ENCODE measurements at places on chromosomes 6 and 20.

- no peak for DNase-seq
Observed at GRCh38 chr6:28011722-28012121, 54.7 kb downstream of the OR2B6 start.

DNA sequence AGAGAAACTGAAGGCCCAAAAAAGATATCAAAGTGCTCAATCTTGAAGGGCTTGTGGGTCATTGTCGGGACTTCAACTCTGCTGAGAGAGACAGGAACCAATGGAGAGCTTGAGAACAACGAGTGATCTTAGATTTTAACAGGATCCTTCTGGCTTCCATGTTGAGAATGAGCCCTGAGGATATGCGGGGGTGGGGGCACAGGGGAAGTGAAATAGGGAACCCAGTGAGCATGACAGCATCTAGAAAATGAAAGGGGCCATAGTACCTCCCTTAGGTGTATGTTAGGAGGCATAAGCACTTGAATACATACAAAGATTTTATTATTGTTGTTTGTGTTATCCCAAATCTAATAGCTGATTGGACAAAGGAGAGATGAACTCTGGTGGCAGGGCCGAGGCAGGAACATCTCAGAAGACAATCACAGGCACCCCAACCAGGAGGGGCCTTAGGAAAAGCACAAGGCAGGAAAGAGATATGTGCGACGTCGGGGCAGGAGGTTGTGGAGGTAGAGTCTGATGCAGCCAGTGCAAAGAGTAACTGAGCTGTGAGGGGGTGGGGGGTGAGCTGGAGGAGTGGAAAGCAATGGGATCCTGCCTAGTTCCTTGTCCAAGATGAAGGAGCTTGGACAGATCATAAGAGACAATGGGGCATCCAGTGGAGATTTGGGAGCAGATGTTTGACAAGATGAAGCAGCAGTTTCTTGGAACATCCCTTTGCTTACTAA, 10.4 kb downstream of the TGM6 start:
- DNase-seq: peak; percentile 2

DNA sequence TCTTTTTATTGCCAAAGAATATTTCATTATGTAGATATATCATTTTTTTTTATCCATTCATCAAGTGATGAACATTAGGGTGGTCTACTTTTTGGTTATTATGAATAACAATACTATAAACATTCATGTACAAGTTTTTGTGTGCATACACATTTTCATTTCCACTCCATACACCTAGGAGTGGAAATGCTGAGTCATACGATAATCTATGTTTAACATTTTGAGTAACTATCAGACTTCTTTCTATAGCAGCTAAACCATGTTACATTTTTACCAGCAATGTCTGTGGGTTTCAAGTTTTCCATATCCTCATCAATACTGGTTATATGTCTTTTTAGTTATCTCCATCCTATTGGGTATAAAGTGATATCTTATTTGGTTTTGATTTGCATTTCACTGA, 65.7 kb downstream of the PRSS35 start:
- no peak for DNase-seq

DNA sequence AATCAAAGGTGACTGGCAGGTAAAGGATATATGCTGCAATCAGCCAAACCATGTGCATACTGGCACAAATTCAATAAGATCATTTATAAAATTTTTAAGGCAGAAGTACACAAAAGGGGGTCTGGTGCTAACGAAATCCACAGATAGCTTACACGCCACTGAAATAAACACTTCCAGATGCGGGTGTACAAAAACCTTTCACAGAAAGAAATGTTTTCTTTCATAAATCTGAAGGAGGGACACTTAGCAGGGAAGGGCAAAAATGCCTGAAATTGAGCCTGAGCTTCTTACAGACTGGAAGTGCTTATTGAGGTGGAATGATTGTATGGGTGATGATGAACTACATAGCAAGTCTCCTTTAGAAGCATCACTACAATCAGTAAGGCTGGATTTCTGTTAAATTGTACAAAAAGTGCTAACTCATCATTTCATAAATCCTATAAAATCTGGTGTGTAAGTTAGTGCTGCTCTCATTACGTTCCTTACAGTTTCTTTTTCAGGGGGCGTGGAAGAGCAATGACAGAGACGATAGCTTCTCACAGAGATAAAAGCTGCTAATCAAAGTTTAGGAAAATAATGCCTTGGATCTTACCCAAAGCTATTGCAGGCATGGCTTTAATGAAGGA, 409.3 kb upstream of the RUNX2 start:
- DNase-seq: no peak

DNA sequence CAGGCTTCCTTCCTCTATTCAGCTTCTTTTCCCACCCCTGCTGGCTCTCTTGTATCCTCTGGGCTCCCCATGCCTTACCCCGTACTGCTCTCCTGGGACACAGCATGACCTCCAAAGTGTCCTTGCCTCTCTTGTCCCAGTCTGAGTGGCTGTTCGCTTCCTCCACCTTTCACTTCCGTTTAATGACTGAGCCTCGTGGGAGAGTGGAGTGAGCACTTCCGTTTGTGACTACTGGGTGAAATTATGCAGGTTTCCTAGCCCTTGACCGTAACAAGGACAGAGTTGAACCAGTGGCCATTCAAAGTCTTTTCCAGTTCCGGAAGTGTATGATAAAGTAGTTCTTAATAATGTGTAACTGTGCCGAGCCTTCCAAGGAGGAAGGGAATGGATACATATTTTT, 109.2 kb downstream of the ARID1B start:
- DNase-seq: no peak
